ENCODE measurements at places on chromosomes 6 and 20.

DNA sequence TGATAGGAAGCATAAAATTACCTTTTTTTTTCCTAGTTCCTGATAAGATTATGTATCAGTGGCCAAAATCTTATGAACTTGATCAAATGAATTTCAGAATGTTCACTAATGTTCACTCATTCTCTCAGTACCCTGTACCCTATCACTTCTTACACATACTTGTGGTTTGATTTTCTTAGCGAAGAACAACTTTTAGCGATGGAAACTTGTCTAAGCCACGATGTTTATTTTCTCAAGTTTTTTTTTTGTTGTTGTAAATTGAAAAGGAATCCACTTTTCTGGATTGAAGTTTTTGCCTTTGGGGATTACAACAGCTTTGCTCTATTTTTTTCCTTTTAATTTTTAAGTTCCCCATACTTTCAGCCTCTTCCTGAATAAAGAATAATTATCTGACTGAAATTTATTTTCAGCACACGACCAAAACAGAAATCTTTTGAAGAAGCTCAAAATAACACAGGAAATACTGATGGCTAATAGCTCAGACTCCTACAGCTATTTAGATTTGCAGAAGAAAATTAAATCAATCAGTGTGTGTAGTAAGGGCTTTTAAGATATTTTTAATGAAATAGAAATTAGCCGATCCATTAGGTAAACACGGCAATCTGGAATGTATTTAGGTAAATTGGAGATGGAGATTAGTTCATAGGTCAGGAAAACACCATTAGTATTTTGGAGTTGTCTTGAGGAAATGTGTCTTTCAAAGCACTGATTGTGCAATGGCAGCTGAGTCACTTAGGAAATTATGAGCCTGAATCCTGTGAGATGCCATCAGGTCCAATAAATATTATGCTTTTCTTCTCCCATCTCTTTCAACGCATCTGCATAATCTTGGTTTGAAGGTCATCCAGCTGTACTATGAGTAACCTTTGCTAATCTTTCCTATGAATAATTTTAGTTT, 217.5 kb downstream of the GJA1 start:
- no peak for DNase-seq

DNA sequence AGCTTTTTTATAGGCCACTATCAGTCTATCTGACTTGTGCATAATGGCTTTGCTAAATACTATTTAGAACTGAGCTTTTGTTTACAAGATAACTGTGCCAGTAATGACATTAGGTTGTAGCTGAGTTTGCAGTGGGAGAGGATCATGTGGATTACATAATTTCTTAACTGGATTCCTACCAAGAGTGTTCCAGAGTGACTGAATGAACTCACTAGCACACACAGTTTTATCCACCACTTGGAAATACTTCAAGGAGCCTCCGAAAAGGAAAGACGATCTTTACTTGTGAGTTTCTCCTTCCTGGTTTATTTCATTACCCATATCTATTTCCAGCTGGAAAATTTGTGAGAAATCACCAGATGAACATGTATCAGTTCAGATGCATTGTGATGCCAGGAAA, 10.9 kb upstream of the SYNE1 start:
- no peak for DNase-seq

DNA sequence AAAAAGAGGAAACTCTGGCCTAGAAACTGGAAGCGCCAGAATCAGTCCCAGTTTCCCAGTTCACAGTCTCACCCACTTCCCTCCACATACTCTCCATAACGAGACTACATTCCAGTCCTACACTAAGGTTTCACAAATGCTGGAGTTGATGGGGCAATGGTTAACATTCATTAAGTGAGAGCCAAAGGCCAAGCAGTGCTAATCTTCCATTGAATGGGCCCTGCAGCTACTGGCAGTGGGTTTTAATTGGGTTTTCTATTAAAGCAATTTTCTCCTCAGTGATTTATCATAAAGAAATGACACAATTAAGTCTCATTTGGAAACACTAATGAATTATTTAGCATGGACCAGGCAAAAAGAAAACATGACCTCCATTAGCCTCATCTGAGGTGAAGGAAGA, 20.8 kb upstream of the NRSN1 start:
- no peak for DNase-seq

DNA sequence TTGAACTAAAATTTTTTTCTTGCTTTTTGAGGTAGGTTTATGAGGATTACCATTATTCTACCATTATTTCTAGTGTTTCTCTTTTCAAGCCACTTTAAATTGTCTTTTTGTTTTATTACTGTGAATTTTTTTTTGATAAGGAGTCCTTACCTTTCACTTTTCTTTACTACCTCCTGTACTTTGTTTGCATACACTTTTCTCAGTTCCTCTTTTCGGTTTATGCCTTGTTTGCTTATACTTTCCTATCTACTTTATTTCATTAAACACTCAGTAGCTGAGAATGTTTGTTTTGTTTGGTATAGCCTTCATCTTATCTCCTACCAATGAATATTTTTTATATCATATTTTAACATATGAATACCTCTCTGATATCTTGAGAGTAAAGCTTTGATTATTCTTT, 147.9 kb downstream of the TFAP2B start:
- no peak for DNase-seq

DNA sequence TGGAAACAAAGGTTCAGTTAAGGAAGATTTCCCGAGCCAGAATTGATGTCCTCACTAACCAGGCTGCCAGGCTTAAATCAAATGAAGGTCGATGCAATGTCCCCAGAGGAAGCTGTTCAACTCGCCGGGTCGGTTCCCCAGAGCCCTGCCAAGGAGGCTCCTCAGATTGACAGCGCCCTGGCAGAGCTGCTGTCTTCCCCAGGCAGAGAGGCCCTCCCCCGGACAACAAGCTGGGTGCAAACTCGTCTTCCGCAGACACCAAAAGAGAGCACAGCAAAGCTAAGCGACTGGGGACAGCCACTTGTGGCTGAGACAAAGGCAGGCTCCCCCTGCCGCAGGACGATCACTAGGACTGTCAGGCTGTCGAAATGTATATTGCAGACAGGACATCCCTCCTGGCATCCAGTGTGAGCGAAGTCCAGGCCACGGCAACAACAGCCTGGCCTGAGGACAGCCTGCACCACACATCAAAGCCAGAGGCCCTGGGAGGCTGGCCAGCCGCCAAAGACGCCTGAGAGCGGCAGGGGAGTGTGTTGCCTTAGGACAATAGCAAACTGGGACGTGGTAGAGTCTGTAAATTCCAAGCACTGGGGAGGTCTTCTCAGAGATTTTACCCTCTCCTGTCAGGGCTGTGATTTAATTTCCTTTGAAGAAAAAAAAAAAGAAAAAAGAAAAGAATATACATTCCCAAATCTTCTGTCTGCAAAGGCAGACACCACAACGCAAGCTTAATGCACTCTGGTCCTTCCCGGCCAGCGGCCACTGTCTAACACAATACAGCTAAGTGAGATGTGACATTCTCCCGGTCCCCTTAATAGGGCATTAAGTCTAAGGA, 99.1 kb downstream of the HIVEP2 start:
- DNase-seq = peak; percentile 63

DNA sequence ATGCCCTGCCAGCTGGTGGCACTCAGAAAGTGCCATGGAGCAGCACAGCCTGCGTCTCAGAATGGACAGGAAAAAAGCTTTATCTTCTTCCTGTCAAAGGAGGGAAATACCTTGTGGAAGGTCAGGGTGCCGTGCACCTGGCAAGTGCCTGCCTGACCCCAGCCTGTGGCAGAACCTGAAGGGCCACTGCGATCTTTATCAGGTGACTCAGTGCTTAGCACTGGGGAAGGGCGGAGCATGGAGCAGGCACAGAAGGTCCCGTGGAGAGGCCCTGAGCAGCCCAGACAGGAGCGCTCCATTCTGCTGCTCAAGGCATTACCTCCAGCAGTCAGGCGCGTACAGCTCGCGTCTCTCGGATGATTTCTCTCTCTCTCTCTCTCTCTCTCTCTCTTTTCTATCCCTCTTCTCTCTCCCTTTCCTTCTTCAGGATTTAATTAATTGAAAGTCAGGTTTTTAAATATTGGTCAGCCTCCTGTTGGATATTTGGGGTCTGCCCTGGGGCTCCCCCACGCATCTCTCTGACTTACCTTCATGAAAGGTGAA, 31.7 kb downstream of the FOXC1 start:
- no peak for DNase-seq

GRCh38 chr20:39289831-39290230, 327.7 kb downstream of the DHX35 start:
- DNase-seq = no peak

DNA sequence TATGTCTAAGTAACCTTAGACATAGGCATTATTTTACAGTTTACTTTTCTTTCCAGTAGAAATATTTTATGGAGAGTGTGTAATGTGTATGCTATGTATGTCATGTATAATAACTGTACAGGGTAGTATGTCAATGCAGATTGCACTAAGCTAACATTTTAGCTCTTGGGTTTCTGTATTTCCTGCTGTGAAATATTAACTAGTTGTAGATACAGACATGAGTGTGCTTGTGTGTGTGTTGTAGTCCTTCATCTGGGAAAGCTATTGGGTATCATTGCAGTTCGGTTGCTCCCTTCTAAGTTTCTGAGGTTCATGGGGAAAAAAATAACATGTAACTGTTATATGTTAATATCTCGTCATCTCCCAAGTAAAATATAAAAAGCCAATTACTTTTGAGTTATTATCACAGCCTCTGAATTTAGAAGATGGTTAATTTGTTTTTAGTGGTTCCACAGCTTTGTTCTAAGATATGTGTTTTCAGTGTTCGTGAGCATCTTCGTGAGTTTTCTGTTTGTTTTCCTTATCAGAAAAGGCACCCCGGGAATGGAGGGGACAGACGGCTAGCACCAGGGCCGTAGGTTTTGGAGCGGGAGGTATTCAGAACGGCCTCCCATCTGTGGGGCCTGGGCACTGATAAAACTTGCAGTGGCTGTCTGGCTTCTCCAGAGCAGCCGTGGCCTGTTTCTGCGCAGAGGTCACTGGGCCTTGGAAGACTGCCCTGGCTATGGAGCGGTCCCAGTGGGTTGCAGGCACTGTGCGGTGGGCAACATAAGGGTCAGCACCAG, 215.0 kb downstream of the ARID1B start:
- no peak for DNase-seq

- no peak for DNase-seq
Measured at GRCh38 chr6:14673201-14673600, 555.6 kb downstream of the CD83 start.

- DNase-seq = no peak
Measured at GRCh38 chr6:41545247-41545702, 906 bp upstream of the FOXP4 start.

GRCh38 chr20:1287306-1287705, 21.2 kb downstream of the SNPH start:
- no peak for DNase-seq

- no peak for DNase-seq
Measured at GRCh38 chr6:14885498-14885897, 360.4 kb upstream of the JARID2 start.

GRCh38 chr20:64057628-64058498, 5.1 kb upstream of the TCEA2 start:
- DNase-seq = peak; percentile 92

- DNase-seq = no peak
Measured at GRCh38 chr6:10410207-10411050, 4.4 kb downstream of the TFAP2A start.

- DNase-seq = no peak
Measured at GRCh38 chr20:12788632-12789299, 220.0 kb upstream of the SPTLC3 start.

DNA sequence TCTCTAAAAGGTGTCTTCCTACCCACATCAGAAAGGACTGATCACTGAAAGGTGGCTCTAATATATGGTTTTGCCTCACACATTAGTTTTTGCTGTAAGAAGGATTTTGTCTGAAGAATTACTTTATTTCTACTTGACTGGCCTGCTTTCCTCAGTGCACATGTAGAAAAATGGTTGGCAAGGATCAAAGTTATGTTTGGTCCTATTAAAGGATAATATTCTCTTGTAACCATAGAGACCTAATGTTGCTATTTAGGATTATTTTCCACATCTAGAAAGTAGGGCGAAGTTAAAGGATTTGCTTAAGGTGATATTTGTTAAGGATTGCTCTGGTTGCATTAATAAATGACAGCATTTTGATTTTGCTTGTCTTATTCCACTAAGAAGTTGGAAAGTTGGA, 40.7 kb downstream of the PHACTR2 start:
- DNase-seq = no peak

GRCh38 chr20:32960849-32961731, 43.1 kb downstream of the SUN5 start:
- DNase-seq = no peak

DNA sequence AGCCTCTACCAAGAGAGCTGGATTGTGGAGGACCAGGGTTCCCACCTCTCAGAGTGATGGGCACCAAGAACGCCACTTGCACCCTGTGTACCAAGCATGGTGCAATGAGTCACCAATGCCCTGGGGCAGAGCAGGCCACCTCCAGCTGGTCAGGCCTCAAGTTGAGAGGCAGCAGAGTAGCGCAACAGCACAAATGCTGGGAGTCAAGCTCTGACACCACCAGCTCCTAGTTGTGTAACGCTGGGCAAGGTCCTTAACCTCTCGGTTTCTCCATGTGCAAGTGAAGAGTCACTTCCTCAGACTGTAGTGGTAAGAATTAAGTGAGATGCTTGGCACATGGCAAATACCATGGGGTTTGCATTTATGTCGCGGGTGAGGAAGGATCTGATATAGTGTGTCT, 25.6 kb downstream of the GFOD1 start:
- DNase-seq = no peak

- DNase-seq = no peak
Measured at GRCh38 chr20:43839793-43840199, 74.9 kb upstream of the TOX2 start.

DNA sequence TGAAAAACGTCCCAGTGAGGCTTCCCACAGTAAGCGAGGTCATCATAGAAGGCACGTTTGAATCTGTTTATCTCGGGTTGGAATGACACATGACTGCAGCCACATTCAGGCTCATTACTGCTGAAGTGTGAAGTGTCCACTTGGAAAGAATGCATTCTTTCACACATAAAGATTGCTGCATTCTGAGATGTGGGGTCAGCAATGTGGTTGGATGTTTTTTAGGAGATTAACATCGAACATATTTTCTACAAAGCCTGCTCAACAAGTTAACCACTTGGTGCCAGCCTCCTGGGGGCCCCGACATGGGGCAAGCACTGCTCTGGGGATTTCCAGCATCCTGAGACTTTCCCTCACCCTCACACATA, 79.9 kb downstream of the BMP6 start:
- no peak for DNase-seq

GRCh38 chr6:44524476-44525227, 137.1 kb downstream of the CDC5L start:
- DNase-seq = no peak

- DNase-seq = no peak
Measured at GRCh38 chr6:32137454-32137853, 7.4 kb upstream of the FKBPL start.

Measured in activated T-cell treated with anti-CD3 and anti-CD28 coated beads, Interleukin-2, amount 50 U/mL, for 48 hours (primary cell).